ENCODE measurements at places on chromosomes 2 and 18. TPM values are rescaled to one million over a fixed set of nuclear protein-coding genes. Genes with fewer than 3 reads are reported as not detected.

- peak; percentile 55 for DNase-seq
Observed at GRCh38 chr18:37393945-37394609, 171.5 kb downstream of the CELF4 start.

- no peak for DNase-seq
Observed at GRCh38 chr18:36537289-36537688, 239.8 kb downstream of the FHOD3 start.

DNA sequence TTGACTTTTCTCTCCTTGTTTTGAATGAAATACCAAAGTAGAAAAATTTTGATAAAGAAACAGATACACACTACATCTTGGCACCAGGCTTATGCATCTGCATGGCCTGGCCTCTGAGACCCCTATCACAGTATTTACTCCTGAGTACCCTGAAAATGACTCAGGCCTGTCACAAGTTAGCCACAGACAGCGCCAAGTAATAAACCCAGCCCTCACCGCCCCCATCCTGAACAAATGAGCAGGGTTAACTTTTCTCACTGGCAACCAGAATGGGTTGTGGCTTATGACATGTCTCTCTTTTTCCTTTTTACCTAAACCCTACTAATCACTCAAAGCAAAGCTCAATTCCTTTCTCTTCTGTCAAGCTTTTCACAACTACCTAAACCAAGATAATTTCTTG, 35.3 kb downstream of the SPRED2 start:
- no peak for DNase-seq

GRCh38 chr2:9764153-9764778, 79.0 kb upstream of the TAF1B start:
- DNase-seq = peak; percentile 25

GRCh38 chr18:69658685-69659084, 258.0 kb downstream of the DOK6 start:
- no peak for DNase-seq

- no peak for DNase-seq
Observed at GRCh38 chr18:36744261-36744876, 84.4 kb downstream of the TPGS2 start.

GRCh38 chr2:193539188-193539587, 1344.5 kb upstream of the TMEFF2 start:
- no peak for DNase-seq

DNA sequence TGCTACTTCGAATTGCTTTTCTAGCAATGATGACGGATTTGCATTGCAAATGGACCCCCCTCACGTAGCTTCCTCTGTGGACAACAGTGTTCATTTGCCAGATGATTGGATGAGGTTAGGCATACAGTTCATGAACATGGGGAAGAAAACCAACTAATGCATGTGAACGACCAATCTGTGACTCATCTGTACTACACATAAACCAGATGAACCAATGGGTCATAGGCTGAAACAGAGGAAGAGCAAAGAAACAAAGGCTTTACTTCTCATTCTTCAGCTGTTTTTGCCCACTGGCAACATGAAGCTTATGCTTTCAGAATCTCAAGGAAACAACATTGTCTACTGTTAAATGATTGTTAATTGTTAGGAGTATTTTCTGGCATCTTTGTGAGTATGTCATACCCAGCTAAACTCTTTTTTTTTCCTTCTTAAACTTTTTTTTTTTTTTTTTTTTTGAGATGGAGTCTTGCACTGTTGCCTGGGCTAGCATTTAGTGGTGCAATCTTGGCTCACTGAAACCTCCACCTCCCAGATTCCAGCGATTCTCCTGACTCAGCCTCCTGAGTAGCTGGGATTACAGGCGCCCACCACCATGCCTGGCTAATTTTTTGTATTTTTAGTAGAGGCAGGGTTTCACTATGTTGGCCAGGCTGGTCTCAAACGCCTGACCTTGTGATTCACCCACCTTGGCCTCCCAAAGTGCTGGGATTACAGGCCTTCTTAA, 35.5 kb downstream of the EFEMP1 start:
- DNase-seq = no peak

STARD6 gene
- total RNA-seq = not detected

DNA sequence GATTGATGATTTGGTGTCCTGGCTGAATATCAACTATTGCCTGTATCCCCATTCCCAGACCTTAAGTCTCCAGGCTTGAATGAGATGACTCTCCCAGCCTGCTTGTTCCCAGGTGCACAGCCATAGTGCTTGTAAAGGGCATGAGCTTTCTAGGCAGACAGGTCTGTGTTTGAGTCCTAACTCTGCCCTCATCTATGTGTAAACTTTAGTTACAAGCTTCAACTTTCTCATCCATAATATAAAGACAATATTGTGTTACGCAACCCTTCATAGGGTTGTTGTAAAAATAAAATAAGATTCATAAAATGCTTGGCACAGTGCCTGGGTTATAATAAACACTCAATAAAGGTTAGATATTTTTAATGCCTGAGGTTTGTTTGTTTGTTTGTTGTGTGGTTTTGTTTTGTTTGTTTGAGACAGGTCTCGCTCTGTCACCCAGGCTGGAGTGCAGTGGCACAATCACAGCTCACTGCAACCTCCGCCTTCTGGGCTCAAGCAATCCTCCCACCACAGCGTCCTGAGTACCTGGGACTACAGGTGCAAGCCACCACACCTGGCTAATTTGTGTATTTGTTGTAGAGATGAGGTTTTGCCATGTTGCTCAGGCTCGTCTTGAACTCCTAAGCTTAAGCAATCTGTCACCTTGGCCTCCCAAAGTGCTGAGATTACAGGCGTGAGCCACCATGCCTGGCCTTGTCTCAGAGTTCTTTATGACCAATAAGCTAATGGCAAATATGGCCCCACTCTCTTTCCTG, 89.4 kb upstream of the MAPRE2 start:
- DNase-seq = no peak

DNA sequence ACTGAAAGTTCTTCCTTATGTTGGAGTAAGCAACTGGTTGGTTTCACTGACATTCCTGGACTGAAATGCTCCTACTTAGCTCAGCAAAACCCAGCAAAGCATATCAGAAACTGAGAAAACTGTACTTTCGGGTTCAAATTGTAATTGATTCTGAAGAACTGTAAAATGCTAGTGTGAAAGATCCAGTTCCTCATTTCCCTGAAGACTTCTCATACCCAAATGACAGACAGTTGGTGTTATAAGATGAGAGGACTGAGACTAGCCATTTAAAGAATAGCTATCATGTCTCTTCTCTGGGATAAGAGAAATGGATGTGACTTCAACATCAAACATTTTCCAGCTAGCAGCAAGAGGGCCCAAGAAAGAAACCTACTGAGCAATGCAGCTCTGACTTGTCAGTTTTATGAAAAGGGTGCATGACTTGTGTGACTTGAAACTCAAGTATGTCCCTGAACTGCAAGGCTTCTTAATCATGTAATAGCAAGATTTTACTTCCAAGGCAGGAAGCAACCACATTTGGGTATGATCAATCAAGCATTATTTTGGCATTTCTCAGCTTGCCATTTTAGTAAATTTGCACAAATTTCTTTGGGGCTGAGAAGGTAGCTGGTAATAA, 420.3 kb upstream of the MMADHC start:
- DNase-seq = no peak

- DNase-seq = peak; percentile 49
Observed at GRCh38 chr2:128269990-128270671, 48.5 kb downstream of the HS6ST1 start.

DNA sequence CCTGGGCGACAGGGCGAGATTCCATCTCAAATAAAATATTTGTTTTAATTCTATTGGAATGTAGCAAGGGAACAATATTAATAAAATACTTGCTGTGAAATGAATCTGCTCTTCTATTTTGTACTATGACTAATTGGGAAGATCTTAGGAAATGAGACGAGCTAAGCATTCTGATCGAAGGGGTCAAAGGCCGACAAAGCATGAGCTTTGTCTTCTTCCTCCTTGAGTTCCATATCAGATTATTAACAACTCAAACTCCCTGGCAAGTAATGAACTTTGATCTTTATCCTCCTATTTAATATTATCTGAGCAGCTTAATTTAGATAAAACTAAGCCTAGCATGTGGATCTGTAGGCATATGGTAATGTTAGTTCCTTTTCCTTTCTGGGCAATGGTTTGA, 15.5 kb downstream of the GEMIN6 start:
- DNase-seq = no peak

ACMSD gene
- 0.59 TPM for total RNA-seq

PSMA8 gene
- total RNA-seq = not detected

- no peak for DNase-seq
Observed at GRCh38 chr2:158047156-158047611, 54.5 kb upstream of the UPP2 start.

DNA sequence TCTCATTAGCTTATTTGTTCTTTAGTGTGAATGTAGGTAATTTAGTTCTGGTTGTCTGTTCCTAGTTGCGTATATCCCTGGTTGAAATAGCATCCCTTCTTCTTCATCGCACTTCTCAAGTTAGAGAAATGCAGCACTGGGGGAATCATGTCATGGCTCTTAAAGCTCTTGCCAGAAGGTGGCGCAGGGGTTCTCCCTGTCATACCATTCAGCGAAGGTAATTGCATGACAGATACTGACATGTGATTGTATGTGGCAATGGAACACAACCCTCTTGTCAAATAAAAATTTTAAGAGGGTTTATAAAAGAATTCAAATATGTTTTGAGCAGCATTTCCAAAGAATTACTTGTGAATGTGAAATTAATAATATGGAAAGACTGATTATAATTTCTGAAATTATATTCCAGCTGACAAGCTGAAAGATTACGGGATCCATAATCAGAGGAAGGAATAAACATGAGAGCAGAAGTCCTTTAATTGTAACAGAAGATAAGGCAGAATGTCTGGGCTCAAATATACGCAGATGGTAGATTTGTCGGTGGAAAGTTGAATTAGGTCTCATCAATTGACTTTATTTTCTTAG, 411.7 kb downstream of the DSEL start:
- no peak for DNase-seq

DNA sequence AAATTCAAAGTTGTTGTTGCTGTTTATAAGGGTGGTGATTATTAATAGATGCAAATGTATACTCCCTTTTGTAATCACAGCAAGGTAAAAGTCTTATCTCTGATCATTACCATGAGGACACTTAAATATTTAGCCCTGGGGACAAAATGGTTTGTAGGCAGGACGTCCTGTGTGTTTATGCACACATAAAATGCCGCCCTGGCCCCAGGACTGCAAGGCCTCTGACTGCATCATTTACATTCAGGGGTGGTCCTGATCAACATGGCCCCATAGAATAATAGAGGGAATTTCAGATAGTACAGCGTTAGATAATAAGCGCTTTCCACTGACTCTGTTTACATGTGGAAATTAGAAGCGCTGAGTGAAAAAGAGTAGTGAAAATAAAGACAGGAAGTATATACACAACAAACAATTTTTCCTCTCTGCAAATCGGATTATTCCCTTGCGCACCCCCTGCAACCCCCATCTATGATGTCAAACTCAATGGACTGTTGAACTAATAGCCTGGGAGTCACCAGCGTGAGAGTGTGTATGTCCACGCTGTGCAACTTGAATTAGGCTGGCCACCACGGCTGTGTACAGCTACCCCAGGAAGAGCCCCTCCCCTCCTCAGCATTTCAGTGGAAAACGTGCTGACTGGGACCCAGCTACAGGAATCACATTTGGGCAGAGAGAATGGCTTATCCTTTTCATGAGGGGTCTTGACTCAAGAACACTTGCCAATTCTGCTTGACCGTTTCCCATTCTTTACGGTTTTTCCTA, 291.5 kb downstream of the SOX11 start:
- no peak for DNase-seq

DNA sequence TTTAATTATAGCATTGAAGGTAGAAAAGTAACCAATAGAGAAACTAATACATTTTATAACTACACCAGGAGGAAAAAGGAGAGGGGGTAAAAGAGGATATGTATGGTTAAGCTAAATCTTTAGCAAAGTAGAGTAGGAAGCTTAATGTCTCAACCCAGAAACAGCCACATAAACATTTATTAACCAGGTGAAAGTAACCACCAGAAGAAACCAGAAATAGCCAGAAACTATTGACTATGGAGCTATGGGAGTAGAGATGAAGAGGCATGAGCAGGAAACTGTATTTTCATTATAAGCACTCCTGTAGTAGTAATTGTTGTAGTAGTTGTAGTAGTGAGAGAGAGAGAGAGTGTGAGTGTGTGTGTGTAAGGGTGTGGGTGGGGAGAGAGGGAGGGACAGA, 617.5 kb upstream of the CHAC2 start:
- no peak for DNase-seq

STRADB gene
- 20.3 TPM for total RNA-seq

DNA sequence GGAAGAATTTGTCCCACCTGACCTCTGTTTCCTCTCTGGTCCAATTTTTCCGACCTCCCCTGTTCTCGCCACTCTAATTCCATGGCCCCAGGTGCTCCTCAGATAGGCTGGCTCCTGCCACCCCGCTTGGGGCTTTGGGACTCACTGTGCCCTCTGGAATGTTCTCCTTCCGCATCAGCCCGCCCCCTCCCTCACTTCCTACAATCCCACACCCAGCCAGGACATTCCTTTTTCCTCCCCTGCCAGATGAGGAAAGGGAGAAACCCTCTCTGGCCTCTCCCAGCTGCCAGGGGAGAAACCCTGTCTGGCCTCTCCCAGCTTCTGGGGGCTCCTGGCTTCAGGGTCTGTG, 3.1 kb upstream of the OR6B2 start:
- DNase-seq = no peak

- no peak for DNase-seq
Observed at GRCh38 chr2:14350856-14351255, 281.7 kb upstream of the LRATD1 start.

MOGAT1 gene
- total RNA-seq = 0.98 TPM

- DNase-seq = no peak
Observed at GRCh38 chr2:104425850-104426595, 427.9 kb upstream of the POU3F3 start.

GRCh38 chr18:2009942-2010697, 561.2 kb downstream of the METTL4 start:
- no peak for DNase-seq

- DNase-seq = no peak
Observed at GRCh38 chr2:175726223-175726622, 275.8 kb downstream of the LNPK start.

DOK1 gene
- total RNA-seq = 13.1 TPM

UGT1A1 gene
- total RNA-seq = not detected

DNA sequence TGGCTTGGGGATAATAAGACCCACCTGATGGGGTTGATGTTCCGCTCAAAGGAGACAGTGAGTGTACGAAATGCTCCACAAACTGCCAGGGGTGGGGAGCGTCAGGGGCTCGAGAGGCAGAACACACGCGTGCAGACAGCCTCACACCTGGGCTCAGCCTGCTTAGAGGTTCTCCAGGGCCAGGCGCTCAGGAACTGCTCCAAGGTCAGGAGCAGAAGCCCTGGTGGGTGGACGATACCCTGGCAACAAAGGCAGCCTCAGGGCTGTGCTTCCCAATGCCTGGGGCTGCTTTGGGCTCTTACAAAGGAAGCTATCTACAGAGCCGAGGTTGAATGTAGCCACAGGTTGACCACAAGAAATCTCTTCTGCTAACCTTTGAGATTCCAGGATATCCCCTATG, 114.4 kb downstream of the CLIP4 start:
- no peak for DNase-seq

DNA sequence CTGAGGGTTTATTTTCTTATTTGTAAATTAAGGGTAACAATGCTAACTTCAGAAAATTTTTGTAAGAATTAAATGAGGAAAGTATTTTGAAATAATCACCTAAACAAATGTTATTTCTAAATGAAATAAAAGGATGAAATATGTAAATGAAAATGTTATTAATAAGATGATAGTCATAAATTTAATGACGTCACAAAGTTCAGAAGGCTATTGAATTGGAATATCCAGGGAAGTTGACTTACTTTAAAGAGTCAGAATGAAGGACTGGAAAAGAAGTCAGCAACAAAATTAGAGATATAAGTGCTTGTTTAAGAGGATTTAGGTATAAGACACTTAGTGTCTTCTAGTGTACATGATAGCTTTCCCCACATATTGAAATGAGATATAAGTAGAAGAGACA, 732.6 kb upstream of the CDH7 start:
- DNase-seq = no peak

Data from breast epithelium (tissue), 4 donors.